ENCODE measurements at places on chromosomes 5 and 9.

DNA sequence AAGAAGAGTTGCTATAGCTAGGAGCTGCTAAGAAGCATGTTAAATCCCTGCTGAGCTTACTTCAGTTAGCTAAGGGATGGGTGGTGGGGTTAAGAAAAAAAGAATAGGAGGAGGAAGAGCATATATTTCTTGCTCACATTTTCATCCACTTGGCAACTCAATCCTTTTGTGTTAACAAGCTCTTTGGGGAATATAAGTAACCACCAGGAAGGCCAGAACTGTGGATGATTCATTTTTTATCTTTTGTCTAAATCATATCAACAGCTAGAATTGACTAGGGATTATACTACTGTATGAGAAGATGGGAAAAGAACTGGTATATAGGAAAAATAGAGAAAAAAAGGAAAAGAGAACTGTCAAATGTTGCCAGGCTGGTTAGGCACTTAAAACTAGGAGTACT, 555.3 kb upstream of the ARRDC3 start:
- DNase-seq: no peak

DNA sequence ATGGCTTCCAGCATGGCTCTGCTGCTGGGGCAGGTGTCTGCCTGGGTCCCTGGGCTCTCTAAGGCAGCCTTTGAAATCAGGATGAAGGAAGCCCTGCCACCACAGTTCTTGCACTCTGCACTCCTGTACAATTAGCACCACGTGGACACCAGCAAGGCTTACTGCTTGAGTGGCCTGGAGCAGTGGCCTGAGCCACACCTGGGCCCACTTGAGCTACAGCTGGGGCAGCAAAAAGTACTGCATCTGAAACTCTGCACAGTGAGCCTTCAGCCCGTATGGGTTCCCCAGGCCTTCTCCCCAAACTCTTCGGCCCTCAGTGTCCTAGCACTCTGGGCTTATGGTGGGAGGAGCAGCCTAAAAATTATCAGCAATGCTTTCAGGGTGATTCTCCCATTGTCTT, 8.0 kb upstream of the INIP start:
- DNase-seq: no peak

DNA sequence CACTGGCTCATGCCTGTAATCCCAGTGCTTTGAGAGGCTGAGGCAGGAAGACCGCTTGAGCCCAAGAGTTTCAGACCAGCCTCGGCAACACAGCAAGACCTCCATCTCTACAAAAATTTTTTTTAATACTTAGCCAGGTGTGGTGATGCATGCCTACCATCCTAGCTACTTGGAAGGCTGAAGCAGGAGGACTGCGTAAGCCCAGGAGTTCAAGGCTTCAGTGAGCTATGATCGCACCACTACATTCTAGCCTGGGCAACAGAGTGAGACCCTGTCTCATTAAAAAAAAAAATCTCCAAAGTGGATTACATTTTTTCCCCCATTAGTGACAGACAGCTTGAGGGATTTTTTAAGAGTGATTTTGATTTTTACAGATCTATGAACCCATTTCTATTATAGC, 230.8 kb downstream of the BNC2 start:
- DNase-seq: no peak

GRCh38 chr9:19320495-19320894, 59.5 kb downstream of the RPS6 start:
- no peak for DNase-seq

Measured in CD4-positive, alpha-beta T cell treated with Interleukin-15 for 4 hours (primary cell).